ENCODE measurements at places on chromosomes 7 and 10. TPM values are rescaled to one million over a fixed set of nuclear protein-coding genes. Genes with fewer than 3 reads are reported as not detected.

GRCh38 chr7:95725205-95725604 lies 47.1 kb upstream of the DYNC1I1 start:
- no peak for DNase-seq

The SLC25A28 gene
- 46.4 TPM for total RNA-seq

DNA sequence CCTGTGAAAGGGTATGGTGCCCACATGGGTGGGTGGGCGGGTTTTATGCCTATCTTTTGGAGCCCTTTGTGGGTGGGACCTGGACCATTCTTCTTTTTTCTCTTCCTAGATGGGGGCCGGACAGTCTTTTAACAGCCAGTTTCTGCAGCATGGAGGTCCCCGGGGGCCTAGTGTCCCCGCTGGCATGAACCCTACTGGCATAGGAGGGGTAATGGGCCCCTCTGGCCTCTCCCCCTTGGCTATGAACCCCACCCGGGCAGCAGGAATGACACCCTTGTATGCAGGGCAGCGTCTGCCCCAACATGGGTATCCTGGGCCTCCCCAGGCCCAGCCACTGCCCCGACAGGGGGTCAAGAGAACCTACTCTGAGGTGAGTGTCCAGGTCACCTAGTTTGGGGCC lies 9.1 kb downstream of the ZMIZ2 start:
- no peak for DNase-seq

- DNase-seq, result no peak
Measured at GRCh38 chr10:74194545-74194944, 43.5 kb downstream of the ADK start.

DNA sequence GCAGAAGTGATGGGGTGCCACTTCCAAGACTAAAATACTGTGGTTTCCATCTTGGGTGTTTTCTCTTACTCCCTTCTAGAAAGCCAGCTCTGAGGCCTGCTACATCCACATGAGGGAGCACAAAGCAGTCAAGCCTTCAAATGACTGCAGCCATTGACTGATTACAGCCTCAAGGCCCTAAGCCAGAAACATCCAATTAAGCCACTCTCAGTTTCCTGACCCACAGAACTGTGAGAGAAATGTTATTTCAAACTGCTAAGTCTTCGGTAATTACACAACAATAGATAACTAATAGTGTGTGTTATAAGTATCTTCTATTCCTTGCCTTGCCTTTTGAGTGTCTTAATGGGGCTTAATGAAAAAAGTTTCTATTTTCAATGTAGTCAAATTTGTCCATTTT lies 24.8 kb downstream of the BRAF start:
- DNase-seq, result no peak

DNA sequence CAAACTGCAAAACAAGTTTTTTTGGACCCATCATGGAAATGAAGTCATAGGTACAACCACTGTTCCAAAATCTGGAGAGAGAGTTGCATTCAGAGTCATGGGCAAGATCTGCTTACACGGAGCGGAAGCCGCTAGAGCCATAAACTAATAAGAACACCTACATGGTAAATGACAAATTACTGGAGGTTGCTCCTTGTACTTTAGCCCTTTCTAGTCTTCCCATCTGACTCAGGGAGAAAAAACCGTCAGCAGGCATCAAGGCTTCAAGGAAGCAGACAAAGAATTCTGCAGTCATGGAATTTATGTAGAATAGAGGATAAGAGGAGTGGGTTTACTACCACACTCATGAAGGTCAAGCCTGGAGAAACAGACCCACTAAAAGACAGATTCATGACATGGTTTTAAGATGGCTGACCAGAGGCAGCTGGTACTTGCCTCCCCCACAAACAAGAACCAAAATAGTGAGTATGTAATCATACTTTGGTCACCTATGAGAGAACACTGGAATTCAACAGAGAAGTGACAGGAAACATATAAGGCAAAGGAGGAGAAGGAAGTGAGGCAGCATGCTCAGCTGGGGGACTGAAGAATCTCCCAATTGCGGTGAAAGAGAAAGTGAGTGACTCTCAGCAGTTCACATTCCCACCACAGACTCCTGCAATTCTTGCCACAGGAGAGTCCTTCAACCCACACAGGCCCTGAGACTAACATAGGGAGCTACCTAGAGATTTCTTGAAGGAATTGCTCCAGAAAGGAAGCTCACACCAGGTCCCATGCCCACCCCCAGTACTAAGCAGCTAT lies 42.4 kb upstream of the ASAH2 start:
- DNase-seq, result no peak

DNA sequence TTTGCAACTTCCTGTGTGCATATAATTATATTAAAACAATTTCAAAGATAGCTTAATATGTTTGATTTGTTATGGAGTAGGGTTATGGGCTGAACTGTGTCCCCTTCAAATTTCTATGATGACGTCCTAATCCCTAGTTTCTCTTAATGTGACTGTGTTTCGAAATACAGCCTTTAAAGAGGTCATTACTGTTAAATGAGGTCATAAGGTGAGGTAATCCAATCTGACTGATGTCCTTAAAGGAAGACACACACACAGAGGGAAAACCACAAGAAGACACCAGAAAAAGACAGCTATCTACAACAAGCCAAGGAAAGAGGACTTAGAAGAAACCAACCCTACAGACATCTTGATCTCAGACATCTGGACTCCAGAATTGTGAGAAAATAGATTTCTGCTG lies 407.4 kb downstream of the MAGI2 start:
- DNase-seq, result no peak

- DNase-seq, result peak; percentile 24
Measured at GRCh38 chr7:81005254-81005653, 86.4 kb upstream of the SEMA3C start.

DNA sequence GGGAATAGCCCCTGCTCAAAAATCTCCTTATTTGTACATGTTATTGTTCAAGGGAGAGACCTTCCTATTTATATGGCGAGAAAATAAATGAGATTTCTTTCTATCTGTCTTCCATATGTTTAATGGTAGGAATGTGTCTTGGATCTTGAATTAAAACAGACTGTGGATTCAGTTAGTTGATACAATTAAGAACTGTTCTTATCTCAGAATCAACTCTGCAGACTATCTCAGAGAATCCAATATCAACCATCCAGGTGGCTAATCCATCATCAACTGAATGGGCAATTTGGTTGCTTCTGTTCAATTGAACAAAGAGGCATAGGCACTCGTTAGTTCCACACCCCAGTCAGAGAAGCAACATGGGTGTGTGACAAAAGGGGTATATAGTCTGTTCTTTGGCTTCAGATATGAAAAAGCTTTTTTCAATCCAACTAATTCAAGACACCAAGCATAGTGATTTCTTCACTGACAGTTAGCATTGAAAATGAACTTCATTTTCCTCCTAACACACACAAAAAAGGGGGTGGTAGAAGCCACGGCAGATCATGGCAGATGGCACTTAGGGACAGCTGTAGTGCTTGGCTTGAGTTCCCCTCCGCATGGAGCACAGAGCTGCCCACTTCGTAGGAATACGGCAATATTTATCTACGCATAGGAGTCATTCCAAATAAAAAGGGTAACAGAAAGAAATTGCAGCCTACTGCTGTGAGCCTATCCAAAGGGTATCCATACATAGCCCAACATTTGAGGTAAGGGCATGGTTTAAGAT lies 135.9 kb downstream of the KIAA1217 start:
- no peak for DNase-seq
